ENCODE measurements at places on chromosomes 1 and 21.
A peak's percentile ranks its signal among the peaks of the same experiment; 100 is the strongest.

DNA sequence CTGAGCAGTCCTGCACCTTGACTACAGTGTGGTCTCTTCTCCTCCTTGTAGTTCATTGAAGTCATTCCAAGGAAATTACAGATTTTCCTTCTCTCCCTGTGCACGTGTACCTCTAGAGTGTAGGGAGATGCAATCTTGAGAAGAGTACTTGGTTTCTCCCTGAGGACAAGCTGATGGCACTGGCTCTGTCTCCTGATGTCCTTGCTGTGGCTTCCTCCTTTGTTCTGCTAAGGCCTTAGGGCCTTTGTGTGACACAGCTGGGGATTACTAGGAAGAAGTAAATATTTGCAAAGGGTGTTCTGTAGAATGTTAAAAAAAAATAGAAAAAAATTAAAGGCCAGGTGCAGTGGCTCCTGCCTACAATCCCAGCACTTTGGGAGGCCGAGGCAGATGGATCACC lies 66.2 kb upstream of the APOBEC4 start:
- no peak for DNase-seq

DNA sequence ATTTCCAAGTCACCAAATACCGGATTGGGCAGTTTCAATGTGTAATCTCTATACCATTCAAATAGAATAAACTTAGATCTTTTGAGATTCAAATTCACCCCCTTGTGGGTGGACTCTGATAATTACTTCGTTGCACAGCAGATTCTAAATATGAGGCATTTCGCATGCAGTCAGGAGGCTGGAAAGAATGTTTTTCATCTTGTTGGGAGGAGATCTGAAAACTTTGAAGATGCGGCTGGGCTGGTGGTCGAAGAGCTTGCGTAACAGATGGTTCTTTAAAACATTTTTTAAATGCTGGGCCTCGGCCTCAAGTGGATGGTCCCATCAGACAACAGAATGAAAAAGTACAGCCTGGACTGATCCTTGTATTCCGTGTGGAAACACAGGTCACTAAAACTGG lies 10.4 kb downstream of the NR5A2 start:
- DNase-seq, result no peak

- DNase-seq, result no peak
Observed at GRCh38 chr21:21614966-21615365, 616.8 kb downstream of the NCAM2 start.

GRCh38 chr1:69185378-69185777 lies 382.3 kb upstream of the LRRC7 start:
- no peak for DNase-seq

DNA sequence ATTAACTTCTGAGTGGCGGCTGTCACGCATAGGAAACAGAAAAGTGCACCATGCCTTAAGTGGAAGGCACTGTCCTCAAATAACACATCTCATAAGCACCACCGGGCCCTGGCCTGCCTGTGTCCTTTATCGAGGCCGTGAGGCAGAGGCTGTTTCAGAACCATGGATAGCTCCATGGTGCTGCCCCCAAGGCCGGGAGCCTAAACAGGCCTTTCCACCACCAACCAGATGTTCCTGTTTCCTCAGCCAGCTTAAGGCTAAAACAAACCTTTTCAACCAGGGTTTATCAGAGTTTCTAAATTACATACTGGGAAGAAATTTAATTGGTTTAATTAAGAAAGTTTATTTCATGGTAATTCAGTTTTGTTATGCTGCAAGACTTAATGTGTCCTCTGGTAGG lies 114.4 kb downstream of the DMRTA2 start:
- DNase-seq, result no peak

DNA sequence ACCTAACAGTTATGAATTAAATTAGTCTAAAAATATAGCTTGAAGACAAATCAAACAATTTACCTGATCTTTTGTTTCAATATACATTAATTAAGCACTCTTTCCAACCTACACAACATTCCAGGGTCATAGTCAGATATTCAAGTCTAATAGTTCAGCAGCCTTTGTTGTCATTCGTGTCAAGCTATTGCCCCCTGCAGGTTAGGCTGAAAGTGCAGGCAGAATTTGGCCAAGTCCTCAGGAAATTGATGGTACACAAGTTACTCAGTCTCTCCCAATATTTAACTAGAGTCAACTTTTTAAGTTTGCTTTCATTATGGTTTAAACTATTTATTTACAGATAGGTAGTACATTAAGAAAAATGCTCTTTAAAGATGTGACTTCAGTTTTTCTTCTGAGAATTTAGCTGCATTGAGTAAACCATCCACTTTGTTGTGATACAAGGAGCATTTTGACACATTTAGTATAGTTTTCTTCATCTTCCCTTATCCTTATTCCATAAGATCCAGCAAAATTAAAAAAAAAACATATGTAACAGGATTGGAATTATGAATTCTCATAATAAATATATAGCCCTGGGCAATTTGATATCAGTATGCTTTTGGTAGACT lies 130.3 kb upstream of the DPYD start:
- DNase-seq, result no peak

GRCh38 chr1:207463021-207463420 lies 8.9 kb downstream of the CR2 start:
- no peak for DNase-seq

DNA sequence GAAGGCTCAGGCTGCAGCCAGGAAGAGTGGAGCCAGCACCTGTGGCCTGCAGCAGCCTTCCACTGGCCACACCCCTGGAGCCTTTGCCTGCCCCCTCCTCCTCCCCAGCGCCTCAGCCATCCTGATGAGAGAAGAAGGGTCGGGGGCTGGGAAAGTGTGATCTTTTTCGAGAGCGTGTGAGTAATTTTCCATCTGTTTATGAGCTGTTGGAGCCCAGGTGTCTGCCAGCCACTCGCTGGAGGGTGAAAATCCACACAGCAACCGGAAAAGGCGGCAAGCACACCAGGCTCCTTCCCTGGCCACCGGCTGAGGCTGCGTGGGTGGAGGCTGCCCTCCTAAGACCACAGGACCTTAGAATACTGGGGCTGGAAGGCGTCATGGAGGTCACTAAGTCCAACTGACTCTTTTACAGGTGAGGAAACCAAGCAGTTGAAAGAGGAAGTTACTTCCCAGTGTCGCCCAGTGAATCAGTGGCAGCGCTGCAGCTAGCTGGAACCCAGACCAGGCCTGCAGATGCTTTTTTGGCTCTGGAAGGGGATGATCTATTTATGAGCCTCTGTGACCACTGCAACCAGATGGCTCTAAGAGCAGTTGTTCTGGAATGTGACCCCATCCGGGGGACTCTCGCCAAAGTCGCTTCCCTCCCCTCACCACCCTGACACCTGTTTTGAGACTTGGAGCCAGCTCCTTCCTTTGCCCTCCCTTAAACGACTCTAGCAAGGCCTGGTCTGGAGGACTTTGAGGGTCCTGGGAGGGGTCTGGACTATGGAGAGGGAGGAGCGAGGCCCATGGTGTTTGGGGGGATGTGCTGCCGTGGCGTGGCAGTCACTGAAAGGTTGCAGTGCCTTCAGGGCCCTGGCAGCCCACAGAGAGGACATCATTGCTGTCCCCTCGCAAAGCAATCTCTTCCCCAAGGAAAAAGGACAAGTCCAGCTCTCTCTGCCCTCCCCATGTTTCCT lies 54.5 kb downstream of the LGR6 start:
- no peak for DNase-seq

GRCh38 chr1:17791480-17791879 lies 36.3 kb downstream of the ACTL8 start:
- DNase-seq, result no peak

- DNase-seq, result no peak
Observed at GRCh38 chr1:114490274-114490693, 20.7 kb downstream of the TRIM33 start.

GRCh38 chr1:109636201-109636952 lies 16.7 kb downstream of the AMPD2 start:
- peak; percentile 86 for DNase-seq

DNA sequence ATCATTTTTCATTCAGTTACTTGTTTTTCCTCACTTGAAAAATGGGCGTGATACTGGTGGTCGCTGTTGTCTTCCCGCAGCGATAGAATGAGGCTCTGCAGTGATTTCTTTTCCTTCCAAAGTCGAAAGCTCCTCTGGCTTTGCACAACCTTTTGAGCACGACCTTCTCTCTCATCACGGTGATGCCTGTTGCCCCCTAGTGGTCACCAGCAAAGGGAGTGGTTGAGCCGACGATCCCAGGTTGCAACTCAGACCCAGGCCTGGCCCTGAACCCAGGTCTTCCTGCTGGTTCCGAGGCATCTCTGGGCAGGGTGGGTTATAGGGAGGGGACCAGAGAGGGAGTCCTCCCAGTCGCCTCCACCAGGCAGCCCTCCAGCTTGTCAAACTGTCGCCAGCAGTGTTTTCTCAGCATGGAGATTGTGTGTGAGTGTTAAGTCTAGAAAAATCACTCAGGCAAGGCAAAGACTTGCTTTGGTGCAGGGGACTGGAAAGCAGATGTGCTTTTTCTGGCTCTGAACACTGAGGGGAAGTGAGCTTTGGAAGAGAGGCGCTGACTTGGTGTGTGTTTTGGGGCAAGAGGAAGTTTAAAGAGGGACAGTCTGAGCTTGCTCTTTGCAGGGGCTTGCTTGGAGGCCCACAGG lies 285.3 kb downstream of the CAMTA1 start:
- no peak for DNase-seq

DNA sequence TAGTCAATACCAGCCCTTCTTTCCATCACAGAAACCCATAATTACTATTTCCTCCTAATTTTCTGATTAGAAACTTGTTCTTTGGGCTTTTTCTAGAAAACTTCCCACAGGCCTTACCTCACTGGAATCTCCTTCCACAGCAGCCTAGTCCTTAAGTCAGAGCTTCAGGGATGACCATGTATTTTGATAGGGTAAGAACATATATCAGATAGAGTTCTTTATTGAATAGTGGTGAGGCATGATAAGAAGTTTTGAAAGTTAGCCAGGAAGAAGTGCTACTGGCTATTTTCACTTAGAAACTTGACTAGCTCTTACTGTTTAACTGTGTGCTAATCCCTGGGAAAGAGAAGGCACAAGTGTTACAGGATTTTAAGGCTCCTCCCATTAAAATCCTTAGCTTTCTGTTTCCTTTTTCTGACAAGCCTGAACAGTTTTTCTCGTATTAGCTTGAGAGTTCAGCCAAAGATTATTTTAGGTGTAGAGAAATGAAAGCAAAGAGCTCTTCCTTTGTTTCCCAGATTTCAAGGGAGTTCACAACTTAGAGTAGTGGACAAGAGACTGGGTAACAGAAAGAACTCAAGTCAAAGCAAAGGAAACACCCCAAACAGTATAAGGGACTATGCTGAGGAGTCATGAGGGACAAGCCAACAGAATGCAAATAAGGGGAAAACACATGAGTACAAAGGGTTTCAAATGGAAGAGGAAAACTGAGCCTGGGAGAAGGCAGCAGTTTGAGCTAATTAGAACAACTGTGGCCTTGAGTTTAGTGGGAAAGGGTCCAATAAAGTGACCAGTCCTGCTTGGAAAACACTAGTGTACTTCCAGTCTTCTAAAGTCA lies 37.2 kb upstream of the AIM2 start:
- DNase-seq, result no peak

Measured in vagina (tissue), 2 donors.